ENCODE measurements at places on chromosomes 4 and X.

- no peak for DNase-seq
These were observed 5.7 kb downstream of the PSAPL1 start for GRCh38 chr4:7429069-7429416.

GRCh38 chr4:7389719-7390118 is 45.0 kb downstream of the PSAPL1 start:
- peak; percentile 24 for DNase-seq

DNA sequence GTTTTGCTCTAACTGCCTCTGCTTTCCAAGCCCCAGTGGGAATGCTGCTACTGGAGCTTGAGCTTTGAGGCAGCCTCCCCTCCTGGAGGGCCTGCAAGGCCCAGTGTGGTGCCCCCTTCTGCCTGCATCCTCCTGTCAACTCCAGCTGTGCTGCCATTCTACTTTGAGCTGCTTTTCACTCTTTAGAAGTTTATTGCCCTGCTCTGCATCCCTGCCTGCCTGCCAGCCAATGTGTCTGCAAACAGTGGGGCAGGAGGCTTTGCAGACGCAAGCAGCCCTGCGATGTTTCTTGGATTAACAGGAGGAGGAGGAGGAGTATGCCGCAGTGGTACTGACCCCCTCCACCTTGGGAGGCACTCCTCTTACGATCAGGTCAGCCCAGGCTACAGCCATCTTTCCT is 16.4 kb downstream of the TMEM31 start:
- no peak for DNase-seq

- DNase-seq: no peak
These were observed 53.2 kb downstream of the SPRY1 start for GRCh38 chr4:123449780-123450179.

DNA sequence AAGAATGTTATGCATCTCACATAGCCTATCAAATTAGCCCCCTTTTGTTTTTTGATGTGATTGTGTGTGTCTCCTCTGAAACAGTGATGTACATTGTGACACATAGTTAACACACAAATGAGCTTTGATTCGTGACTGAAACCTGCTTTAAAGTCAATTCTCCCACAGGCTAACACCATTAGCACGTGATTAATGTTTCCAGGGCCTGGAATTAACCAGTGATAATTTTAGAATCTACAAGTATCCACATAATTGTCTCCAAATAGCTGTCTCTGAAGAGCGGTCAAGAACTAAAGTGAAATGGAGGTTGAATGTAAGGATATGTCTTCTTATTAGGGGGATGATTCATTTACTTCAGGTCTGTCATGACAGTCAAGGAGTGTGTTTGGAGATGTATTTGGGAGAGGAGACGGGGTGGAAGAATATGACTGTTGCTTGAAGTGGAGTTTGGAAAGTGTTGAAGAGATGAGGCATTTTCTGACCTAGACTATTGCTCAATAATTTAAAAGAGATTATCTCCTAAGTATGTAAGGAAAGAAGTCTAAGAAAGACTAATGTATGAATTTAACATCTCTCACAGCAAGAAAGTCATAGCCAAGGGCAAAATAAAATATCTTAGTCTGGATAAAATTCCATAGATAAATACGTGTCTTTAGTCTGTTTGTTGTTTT is 13.7 kb upstream of the RASGEF1B start:
- DNase-seq: no peak

GRCh38 chrX:108245462-108245861 is 153.9 kb downstream of the ATG4A start:
- no peak for DNase-seq

GRCh38 chr4:148447681-148448080 is 5.5 kb upstream of the NR3C2 start:
- no peak for DNase-seq

DNA sequence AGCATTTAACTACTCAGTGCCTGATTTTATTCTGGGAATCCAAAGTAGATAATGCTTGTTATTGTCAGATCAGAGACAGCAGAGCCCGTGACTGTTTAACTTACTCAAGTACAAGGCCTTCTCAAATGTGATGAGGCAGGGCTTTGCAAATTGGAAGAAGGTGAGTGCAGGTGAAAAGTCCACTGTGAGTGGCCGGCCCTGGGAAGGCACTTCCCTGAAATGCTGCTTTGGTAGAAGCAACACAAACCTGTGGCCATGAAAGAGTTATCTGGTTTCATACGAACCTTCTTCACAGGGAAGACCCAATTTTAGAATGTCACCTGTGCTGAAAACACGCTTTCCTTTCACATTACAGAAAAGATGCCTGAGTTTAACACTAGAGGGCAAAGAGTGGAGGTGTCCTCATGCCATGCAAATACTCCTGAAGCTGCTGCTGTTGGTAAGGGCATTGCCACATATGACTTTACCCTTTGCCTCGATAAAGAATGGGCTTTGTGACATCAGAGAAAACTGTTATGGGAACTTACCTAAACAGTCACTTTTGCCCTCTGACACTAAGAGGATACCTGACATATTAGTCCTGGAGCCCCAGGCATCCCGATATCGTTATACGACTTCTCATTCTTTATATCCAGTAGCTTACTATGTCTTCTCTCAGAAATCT is 8.0 kb downstream of the PPARGC1A start:
- DNase-seq: no peak

DNA sequence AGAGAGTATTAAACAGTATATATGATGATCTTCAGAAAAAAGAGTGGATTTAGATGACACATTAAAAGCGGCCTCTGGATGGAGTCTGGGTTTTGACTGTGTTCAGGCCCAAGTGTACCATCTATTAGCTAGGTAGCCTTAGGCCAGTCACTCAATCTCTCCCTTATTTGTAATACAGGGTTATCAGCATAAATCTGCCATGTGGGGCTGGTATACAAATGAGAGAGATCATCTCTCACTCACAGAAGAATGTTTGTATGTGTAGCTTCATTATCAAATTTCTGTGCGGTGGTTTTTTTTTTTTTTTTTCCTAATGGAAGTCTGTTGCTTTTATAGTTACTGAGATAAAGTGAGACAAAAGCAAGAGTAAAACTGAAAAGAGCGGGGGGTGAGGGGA is 12.7 kb downstream of the SLC2A9 start:
- no peak for DNase-seq

- DNase-seq: no peak
These were observed 23.1 kb upstream of the SLC9A7 start for GRCh38 chrX:46782034-46782433.

- DNase-seq: peak; percentile 77
These were observed 457.9 kb downstream of the GPAT3 start for GRCh38 chr4:83993774-83994173.

DNA sequence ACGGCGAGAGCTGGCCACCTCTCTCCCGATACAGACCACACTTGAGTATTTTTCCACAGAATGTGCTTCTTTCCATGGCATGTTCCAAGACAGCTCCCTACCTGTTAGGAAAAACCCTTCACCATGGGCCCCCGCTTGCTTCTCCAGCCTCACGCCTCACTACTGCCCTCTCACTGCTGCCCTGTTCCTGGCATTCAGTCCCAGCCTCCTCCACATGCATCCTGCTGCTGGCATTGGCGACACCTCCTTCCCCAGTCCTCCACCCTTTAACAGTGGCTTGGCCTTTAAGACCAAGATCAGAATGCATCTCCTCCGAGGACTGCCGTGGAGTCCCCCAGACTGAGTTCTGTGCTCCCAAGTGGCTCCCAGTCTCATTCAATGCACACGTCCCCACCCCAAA is 10.7 kb downstream of the PNMA6F start:
- DNase-seq: peak; percentile 48

DNA sequence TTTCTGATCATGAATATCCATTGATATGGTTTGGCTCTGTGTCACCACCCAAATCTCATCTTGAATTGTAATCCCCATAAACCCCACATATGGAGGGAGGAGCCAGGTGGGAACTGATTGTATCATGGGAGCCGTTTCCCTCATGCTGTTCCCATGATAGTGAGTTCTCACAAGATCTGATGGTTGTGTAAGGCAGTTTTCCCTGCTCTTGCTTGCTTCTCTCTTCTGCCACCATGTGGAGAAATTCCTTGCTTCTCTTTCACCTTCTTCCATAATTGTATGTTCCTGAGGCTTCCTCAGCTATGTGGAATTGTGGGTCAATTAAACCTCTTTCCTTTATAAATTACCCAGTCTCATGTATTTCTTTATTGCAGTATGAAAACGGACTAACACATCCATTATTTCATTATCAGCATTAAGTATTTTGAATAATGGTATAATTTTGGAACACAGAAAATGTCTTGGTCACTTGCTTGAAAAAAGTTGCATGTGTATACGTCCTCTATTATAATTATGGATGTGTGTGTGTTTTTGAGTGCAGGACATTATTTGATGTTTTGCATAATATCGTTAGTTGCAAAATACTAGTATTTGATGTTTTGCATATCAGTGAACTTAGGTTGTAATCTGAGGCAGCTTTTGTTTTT is 334.6 kb downstream of the PCDH10 start:
- no peak for DNase-seq

DNA sequence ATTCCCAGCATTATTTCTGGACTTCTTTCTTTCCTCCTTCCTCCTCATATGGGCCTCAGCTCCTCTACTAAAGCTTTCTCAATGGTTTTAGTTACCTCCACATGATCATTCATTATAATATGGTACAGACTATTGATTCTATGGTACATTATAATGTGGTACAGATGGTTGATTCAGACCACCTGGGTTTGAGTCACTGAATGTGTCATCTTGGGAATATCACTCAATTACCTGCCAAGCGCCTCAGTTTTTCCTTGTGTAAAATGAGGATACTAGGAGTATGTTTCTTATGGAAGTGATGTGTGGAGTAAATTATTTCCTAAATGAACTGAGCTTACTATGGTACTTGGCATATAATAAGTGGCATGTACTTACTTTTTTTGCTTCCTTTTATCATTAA is 27.7 kb downstream of the SLIT2 start:
- DNase-seq: no peak

- no peak for DNase-seq
These were observed 17.1 kb upstream of the PDE6B start for GRCh38 chr4:608236-608635.

DNA sequence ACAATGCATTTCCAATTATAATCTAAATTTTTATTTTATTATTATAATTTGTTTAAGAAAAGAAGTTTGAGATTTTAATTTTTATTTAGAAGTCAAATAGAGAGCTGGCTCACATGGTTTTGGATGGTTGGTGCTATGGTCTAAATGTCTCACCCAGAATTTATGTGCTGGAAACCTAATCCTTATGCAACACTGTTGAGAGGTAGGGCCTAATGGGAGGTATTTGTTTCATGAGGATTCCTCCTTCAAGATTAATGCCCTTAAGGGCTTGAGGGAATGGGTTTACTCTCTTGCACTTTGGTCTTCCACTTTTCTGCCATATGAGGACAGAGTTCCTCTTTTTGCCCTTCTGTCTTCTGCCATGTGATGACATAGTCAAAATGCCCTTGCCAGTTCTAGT is 960.5 kb upstream of the IGFBP7 start:
- no peak for DNase-seq

DNA sequence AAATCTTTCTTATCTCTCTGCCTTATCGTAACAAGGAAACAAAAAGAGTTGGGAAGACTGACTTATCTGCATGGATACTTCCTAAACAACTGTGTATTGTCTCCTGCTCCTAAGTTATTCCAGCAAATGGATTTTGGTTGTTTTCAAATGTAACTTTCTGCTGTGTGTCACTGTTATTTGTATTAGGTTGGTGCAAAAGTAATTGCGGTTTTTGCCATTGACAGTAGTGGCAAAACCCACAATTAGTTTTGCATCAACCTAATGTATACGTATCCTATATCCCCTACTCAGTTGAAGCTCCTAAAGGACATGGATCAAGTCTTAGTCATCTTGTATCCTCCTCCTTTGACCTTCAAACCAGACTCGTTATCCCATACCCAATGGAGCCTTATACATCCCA is 263.4 kb upstream of the GPR101 start:
- DNase-seq: no peak

DNA sequence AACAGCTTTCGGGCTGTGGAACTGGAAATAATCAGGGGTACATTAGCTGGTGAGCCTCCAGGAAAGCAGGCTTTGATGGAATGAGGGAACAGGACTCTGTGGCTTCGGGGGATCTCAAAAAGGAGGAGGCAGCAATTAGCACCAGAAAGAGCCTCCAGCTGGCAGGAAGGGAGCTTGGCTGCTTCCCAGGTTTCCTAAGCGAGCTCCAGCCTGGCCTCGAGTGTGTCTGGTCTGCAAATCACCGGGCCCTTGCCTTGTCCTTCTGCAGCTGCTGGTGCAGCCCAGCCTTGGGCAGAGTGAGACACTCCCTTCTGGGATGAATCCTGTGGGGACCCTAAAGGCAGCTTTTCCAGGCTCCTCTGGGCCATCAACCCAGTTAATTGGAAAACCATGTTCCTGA is 10.7 kb upstream of the PDHA1 start:
- peak; percentile 54 for DNase-seq
